ENCODE measurements at places on chromosomes 12 and 14.

- DNase-seq, result no peak
Observed at GRCh38 chr12:17680220-17680619, 409.8 kb downstream of the RERGL start.

GRCh38 chr14:58792416-58792815, 154.7 kb downstream of the DACT1 start:
- DNase-seq, result no peak

GRCh38 chr12:60106214-60106613, 510.4 kb downstream of the SLC16A7 start:
- no peak for DNase-seq

DNA sequence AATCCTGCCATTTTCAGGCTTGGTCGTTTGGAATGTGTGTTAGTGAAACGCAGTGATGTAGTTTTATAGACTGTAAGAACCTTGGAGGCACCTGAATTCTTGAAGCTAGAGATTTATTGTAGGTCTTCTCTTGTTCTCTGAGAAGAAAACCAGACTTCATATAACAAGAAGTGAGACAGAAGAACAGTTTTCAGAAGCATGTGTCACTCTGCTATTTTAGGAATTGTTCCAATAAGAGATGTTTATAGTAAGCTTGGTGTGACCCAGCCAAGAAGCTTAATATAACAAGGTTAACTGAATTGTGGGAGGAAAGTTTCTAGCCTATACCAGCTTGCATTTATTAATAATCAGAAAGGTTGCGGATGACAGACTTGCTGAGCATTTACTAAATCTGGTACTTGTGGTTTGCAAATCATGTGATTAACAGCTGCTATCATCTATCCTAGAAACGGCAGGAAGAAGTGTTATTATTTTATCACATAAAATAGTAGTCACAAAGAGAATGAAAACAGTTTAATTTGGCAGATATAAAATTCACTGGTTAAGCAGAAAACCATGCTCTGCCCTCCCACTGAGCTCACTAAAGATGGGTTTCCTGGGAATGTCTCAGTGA, 49.2 kb upstream of the BCAT1 start:
- DNase-seq, result no peak

DNA sequence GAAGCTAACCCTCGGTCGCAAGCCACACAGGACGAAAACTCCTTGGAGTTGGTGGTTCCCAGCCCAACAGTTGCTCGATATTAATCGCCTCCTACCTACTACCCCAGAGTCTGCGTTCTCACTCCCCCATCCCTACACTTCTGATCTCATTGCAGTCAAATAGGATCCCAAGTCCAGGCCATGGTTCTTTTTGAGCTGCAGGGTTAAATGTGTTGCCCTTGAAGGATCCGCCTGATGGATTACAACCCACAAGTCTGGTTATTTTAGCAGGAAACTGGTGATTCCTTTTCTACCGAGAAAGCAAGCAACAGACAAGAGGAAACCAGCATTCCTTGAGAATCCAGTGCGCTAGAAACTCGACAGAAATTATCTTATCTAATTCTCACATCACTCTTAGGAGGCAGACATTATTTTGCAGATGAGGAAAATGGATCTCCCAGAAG, 785 bp upstream of the NIN start:
- no peak for DNase-seq

DNA sequence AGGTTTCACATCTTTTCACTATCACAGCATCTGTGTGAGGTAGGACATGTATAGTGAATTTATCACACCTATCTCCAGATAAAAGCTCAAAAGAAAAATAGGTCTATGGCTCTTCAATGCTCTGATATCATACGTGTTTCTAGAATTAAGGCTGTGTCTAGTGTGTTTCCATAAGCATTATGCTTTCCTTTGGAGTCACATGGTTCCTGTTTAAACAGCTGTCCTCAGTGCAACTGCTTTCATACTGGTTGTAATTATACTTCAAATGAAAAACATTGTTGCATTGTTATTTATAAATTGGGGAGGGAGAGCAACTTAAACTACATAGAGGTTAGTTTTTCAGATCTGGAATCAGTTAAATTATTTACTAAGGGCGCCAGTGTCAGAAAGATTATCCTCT, 151.6 kb downstream of the SYT1 start:
- no peak for DNase-seq

- no peak for DNase-seq
Observed at GRCh38 chr12:68962877-68963855, 30.2 kb upstream of the CPM start.

GRCh38 chr12:118964988-118965387, 16.4 kb upstream of the SRRM4 start:
- no peak for DNase-seq

DNA sequence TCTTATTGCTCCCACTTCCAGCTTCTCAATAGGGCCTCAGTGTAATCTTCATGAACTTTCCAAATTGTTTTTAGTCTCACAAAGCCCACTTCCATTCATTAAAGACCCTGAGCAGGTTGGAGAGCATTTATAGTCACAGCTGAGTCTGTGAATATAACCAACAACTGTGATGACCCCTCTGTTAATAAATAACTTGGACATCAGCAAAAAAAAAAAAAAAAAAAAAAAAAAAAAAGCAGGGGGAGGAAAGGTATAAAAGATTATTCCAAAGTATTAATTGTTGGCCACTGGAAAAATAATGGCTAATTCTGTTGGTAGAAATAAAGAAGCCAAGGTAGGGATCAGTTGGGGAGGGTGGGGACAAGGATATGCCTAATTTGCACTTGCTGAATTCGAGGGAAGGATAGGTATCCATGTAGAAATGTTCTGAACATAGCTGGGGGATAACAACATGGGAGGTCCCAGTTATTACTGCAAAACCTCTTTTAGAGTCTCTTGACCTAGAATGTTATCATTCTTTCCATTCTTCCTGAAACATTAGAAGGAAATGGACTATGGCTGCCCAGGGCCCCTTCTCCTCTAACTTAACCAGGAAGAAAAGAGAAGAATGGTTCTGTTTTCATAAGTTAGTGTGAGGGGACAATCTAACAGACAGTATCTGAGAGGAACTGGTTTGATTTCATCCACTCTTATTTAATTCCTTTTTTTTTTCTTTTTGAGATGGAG, 56.5 kb downstream of the SAMD4A start:
- no peak for DNase-seq

GRCh38 chr12:12209043-12209442, 57.8 kb downstream of the LRP6 start:
- no peak for DNase-seq

DNA sequence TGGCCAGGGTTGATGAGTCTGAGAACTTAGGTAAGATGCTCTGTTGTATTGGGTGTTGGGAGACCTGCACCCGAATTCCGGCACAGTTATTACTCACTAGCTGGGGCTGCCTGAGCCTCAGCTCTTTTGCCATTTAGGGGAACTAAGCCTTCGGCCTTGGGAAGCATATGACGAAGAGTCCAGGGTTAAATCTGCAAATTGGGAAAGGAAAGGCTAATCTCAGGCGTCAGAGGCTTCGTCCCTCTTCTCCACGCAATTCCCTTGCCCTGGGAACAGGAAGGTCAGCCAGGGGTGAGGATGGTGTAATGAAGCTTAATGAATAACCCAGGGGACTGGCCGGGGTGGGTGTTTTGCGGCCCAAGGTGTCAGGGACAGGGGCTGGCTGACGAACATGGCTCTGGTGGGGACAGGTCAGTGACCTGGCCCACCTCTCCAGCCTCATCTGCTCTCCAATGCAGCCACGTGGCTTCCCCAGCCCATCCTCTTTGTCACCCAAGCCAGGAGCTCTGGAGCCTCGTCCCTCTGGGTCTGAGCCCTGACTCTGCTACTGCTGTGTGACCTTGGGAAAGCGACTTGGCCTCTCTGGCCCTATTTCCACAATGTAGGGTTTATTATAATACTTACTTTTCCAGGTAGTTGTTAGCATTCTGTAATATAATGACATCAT, 3.8 kb upstream of the SDSL start:
- no peak for DNase-seq

DNA sequence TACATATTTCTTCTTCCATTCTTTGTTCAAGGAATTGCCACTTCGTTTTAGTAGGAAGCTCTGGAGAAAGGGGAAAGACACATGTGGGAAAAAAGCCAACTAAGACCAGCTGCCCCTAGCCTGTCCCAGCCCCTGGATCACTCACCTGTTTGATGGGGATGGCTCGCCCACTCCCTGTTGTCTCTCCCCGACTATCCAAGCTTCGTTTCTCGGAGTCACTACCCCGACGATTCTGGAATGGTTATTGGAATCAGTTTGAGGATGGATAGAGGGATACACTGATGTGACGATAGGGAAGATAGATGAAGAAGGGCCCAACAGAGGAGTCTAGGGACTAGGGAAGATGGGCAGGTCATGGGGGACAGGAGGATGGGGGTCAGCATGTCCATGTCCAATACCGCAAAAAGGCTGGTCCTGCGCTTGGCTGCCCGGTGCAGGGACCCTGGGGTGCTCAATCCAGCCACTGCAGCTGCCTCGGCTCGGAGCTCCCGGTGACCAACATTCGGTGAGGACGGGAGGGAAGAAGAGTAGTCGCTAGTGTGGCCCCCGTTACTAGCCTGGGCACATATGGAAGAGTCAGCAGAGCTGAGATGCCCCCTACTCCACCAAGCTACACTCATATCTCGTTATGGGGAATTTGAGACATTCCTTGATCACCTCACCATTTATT, 7.0 kb downstream of the AGAP2 start:
- no peak for DNase-seq

DNA sequence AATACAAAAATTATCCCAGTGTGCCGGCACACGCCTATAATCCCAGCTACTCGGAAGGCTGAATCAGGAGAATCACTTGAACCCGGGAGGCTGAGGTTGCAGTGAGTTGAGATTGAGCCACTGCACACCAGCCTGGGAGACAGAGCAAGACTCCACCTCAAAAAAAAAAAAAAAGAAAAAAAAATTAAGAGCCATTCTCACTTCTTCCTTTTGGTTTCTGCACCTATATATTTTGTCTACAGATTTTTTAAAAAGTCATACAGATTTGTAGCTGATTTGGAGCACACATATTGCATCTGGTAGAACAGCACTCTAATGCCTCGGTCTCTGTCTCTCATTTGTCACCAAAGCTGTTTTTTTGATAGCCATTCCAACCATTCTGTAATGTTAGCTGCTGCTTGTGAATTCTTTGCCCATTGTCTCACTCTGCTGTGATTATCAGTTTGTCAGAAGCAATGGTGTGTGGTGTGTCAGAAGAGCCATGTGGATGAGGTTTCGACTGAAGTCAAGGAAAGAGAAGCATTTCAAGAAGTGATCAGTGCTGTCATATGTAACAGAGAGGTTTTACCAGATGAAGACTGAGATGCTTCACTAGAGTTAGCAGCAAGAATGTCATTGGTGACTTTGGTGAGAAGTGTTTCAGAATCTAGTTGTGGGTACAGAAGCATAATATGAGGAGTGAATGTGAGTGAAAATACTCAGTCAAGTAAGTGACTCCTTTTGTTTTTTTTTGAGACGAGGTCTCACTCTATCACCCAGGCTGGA, 8.7 kb upstream of the KTN1 start:
- no peak for DNase-seq

GRCh38 chr14:71187633-71188356, 280.5 kb downstream of the PCNX1 start:
- DNase-seq, result no peak

- DNase-seq, result peak; percentile 83
Observed at GRCh38 chr12:52836042-52836466, 1.9 kb upstream of the KRT79 start.

DNA sequence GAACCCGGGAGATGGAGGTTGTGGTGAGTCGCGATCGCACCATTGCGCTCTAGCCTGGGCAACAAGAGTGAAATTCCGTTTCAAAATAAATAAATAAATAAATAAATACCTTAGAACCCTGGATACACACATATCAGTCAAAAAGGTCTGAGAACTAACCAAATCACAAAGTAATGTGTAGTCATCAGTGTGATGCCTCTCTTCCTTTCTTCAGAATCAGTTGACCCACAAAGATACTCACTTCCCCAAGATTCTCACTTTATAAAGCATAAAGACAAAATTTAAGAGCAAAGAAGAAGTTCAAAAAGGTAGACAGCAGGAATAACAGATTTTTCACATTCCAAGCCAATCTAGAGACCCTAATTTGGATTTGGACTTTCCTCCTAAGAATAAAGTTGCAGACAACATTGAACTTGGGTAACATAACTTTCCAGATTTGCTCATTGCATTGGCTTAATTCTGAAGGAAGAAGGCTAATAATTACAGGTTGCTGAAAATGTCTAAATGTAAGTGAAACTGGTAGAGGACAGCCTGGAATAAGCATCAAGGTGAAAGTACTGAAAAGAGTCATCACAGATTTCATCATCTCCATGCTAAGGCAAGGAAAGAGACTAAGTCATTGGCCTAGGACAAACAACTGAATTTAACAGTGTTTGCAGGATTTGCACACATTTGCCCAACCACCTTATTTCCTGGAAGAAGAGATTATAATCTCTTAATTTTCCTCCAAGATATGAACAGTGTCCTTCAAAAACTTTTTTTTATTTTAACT, 17.4 kb downstream of the TMED10 start:
- DNase-seq, result no peak

DNA sequence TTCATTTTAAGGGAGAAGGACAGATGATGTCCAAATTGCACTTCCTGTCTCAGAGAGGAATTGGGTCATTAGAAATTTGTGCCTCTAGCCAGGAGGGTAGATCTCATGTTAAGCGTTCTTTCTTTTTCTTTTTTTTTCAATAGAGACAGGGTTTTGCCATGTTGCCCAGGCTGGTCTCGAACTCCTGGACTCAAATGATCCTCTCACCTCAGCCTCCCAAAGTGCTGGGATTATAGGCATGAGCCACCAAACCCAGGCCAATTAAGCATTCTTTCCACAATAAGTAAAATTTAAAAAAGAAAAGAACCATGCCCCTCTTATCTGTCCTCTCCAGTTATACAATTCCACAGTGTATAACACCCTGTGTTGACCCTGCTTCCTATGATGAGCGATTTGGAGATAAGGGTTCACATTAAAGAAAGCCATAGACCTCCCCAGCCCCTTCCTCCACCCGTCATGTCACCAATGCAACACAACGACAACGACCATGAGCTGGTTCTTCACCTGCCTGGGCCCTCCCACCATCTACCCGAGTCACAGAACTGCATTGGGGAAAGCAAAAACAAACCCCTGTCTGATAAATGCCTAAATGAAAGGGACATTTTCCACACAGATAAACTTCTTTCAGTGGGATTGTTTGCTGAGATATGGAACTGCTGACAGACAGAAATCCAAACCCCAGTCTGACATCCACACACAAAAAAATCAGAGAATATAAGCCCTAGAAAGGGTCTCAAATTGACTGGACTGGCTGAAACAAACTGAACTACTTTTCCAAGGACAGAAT, 37.3 kb downstream of the SSH1 start:
- no peak for DNase-seq

DNA sequence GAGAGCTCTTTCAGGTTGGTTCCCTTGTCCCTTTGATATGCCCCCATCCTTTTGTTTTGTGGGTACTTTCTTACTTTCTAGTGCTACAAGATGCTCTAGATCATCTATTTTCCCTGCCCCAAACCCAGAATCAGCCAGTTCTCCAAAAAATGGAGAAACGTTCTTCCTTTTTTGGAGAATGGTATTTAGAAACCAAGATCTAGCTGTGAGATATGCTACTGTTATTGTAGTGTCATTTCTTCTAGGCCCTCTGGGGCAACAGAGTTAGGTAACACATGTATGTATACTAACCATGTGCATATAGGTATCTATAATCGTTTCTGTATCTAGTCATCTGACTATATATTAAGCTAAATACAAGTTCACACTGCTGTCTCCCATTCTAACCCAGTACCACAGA, 6.9 kb upstream of the IGFBP6 start:
- DNase-seq, result no peak

- DNase-seq, result no peak
Observed at GRCh38 chr14:29030121-29030520, 263.5 kb downstream of the FOXG1 start.
